Suprapubic skin (tissue), 4 donors: ENCODE measurements at places on chromosomes 1 and 21. TPM values are rescaled to one million over a fixed set of nuclear protein-coding genes. Genes with fewer than 3 reads are reported as not detected.

- peaks cover 65% of the 10 kb centered on the region for H3K36me3 ChIP-seq
- no peak overlapping the region for H3K27ac ChIP-seq
- no peaks in the 10 kb centered on the region for H3K4me1 ChIP-seq
- H3K27me3 ChIP-seq = no peaks in the 10 kb centered on the region
Measured at GRCh38 chr21:32378956-32379355, 13.9 kb downstream of the URB1 start.

LIPI gene
- total RNA-seq = not detected

ASCL5 gene
- total RNA-seq = not detected

VANGL2 gene
- total RNA-seq = 39.7 TPM

BSND gene
- total RNA-seq = not detected
